ENCODE measurements at places on chromosomes 6 and 20. TPM values are rescaled to one million over a fixed set of nuclear protein-coding genes. Genes with fewer than 3 reads are reported as not detected.

GRCh38 chr6:71512256-71512655 lies 223.6 kb downstream of the OGFRL1 start:
- DNase-seq, result no peak

- no peak for DNase-seq
Measured at GRCh38 chr6:140554421-140554820, 1180.0 kb upstream of the CITED2 start.

The EYS gene
- not detected for total RNA-seq

The HLA-DOB gene
- 1.5 TPM for total RNA-seq

Data from activated CD4-positive, alpha-beta T cell treated with anti-CD3 and anti-CD28 coated beads for 36 hours (primary cell).